ENCODE measurements at places on chromosomes 1 and 21.
A peak's percentile ranks its signal among the peaks of the same experiment; 100 is the strongest.

- DNase-seq: no peak
- no peaks in the 10 kb centered on the region for H3K36me3 ChIP-seq
- no peak overlapping the region for H3K27ac ChIP-seq
- no peaks in the 10 kb centered on the region for H3K27me3 ChIP-seq
- no peak overlapping the region for H3K4me3 ChIP-seq
Observed at GRCh38 chr1:151846686-151847237, 6.8 kb downstream of the THEM5 start.

DNA sequence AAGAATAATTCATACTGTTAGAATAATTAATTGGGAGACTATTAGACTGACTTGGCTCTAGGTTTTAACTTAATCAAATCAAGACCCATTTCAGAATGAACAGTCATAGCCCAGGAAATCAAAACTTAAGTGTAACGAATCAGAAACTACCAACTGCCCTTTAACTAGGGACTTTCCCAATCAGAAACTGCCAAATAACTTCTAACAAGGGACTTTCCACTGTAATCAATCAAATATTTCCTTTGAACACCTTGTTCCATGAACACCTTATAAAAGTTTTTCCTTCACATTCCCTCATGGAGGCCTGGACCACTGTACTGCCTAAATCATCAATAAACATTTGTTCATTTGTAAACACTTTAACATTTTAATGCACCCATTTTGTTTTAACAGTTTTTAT is 1054.7 kb upstream of the TMPRSS15 start:
- H3K4me1 ChIP-seq: no peaks in the 10 kb centered on the region
- no peaks in the 10 kb centered on the region for H3K36me3 ChIP-seq
- no peak for DNase-seq

DNA sequence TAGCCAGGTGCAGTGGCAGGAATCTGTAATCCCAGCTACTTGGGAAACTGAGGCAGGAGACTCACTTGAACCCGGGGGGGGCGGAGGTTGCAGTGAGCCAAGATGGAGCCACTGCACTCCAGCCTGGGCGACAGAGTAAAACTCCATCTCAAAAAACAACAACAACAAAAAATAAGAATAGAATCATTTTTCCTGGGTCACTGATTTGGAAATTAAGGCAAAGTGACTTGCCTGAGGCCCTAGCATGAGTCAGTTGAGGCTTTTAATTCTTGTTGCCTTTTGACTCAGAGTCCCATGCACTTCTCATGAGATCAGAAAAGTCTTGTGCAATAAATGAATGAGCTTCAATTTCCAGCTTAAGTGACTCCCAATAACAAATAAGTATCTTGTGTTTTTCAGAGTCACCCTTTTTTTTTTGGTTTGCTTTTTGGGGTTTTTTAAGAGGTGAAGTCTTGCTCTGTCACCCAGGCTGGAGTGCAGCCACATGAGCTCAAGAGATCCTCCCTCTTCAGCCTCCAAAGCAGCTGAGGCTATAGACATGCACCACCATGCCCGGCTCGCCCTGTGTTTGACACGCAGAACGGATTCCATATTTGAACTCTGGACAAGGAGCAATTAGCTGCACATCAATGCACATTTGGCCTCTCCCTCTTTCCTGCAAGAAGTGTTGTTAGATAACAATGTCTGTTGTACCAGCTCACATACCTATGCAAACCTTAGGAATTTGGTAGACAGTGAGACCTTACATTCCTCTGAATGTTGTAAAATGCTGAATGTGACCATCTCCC is 3.4 kb upstream of the PLEKHM2 start:
- no peak for DNase-seq
- no peak overlapping the region for H3K4me3 ChIP-seq
- no peaks in the 10 kb centered on the region for H3K36me3 ChIP-seq
- peak overlapping the region; percentile 86 for H3K27ac ChIP-seq
- H3K27me3 ChIP-seq: no peaks in the 10 kb centered on the region

- H3K36me3 ChIP-seq: no peaks in the 10 kb centered on the region
- DNase-seq: no peak
- no peaks in the 10 kb centered on the region for H3K4me1 ChIP-seq
- H3K4me3 ChIP-seq: no peak overlapping the region
- H3K27ac ChIP-seq: no peak overlapping the region
- H3K27me3 ChIP-seq: no peaks in the 10 kb centered on the region
Observed at GRCh38 chr1:55305735-55306134, 90.6 kb upstream of the USP24 start.

GRCh38 chr1:150552911-150553289 is 3.7 kb downstream of the ADAMTSL4 start:
- H3K4me3 ChIP-seq: peak overlapping the region; percentile 48

DNA sequence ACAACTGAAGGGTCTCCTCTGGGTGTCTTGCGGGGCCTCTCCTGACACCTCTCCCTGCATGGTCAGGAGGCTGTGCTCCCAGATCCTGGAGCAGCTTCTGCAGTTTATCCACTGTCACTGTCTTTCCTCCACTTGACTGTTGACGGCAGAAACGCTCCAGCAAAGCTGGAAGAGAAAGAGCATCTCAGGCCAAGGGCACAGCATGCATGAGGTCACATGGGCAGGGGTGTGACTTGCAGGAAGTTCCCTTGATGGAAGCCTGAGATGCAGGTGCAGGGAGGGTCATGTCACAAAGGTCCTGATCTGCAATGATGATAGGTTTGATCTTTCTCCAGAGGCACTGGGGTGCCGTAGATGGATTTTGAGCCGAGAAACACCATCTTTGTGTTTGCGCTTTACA is 23.3 kb downstream of the SLC44A3 start:
- no peaks in the 10 kb centered on the region for H3K4me1 ChIP-seq
- no peaks in the 10 kb centered on the region for H3K36me3 ChIP-seq

DNA sequence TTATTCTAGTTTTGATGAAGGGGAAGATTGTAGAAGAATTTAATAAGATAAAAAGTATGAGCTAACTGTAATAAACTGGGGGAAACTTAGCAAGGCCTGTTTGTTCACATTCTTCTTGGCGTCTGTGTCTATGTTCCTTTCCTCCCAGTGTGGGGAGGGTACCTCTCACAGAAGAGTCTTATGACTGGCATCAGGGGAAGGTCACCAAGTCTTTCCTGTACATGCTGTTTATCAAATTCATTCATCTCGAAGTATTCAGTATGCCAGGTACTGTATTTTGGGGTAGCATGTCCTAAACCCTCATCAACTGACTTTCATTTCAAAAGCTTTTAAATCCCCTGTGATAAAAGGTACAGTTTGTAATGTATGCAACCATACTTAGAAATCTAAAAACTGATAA is 78.4 kb downstream of the HS2ST1 start:
- H3K4me1 ChIP-seq: no peaks in the 10 kb centered on the region
- H3K4me3 ChIP-seq: no peak overlapping the region
- H3K27me3 ChIP-seq: no peaks in the 10 kb centered on the region
- no peak for DNase-seq
- no peak overlapping the region for H3K27ac ChIP-seq

GRCh38 chr1:85459290-85459689 is 5.7 kb downstream of the DDAH1 start:
- H3K27ac ChIP-seq: no peak overlapping the region
- no peaks in the 10 kb centered on the region for H3K4me1 ChIP-seq
- no peaks in the 10 kb centered on the region for H3K36me3 ChIP-seq
- no peak overlapping the region for H3K4me3 ChIP-seq
- no peaks in the 10 kb centered on the region for H3K27me3 ChIP-seq

GRCh38 chr1:201022493-201022819 is 1.1 kb downstream of the KIF21B start:
- H3K27me3 ChIP-seq: no peaks in the 10 kb centered on the region
- no peaks in the 10 kb centered on the region for H3K36me3 ChIP-seq
- DNase-seq: no peak
- H3K27ac ChIP-seq: no peak overlapping the region

DNA sequence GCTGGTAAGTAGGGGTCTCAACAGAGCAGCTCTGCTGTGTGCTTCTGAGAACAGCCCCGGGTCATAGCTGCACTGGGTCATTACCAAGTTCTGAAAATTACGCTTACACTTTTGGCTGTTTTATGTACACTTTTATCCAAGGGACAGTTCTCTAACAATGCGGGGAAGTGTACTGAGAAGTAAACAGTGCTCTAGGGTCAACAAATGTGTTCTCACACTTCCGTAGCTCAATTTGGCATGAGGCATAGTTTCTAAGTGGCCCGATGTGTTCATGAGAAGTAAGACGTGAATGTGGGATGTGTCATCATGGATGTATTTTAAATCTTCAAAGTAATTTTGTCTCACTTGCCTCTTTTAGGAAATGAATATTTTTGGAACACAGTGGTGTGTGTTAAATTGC is 10.9 kb upstream of the VAMP3 start:
- peak overlapping the region; percentile 1 for H3K27ac ChIP-seq
- no peaks in the 10 kb centered on the region for H3K27me3 ChIP-seq

GRCh38 chr21:34501716-34502115 is 10.3 kb downstream of the KCNE1 start:
- H3K27ac ChIP-seq: no peak overlapping the region
- H3K36me3 ChIP-seq: no peaks in the 10 kb centered on the region
- DNase-seq: no peak

- H3K4me3 ChIP-seq: no peak overlapping the region
- H3K27me3 ChIP-seq: no peaks in the 10 kb centered on the region
- H3K36me3 ChIP-seq: no peaks in the 10 kb centered on the region
- DNase-seq: no peak
- H3K27ac ChIP-seq: no peak overlapping the region
Observed at GRCh38 chr1:74534241-74534640, 21.8 kb upstream of the LRRC53 start.

- H3K4me1 ChIP-seq: no peaks in the 10 kb centered on the region
- no peak overlapping the region for H3K4me3 ChIP-seq
- no peak overlapping the region for H3K27ac ChIP-seq
- no peaks in the 10 kb centered on the region for H3K36me3 ChIP-seq
Observed at GRCh38 chr1:163935738-163936374, 614.1 kb downstream of the NUF2 start.

- H3K27me3 ChIP-seq: no peaks in the 10 kb centered on the region
- no peak overlapping the region for H3K27ac ChIP-seq
- H3K36me3 ChIP-seq: no peaks in the 10 kb centered on the region
- H3K4me3 ChIP-seq: no peak overlapping the region
- no peaks in the 10 kb centered on the region for H3K4me1 ChIP-seq
Observed at GRCh38 chr1:167676205-167676915, 45.4 kb upstream of the MPZL1 start.

DNA sequence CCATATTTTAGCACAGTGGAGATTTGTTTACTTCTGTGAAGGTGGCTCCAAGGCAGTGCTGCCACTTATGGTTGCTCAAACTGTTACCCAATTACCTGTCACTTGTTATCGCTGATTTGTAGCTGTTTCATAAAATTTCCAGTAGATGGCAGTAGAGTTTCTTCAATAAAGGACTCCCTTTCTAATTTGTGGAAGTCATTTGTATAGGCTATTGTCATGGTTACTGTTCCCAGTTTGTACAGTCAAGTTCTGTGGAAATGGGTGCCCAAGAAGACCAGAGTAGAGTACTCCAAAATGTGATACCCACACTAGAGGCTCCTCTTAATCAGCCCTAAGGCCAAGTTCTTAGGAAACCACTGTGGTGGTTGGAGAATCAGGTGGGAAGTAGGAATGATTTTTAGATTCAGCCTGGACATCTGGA is 186.1 kb downstream of the CLEC20A start:
- H3K27ac ChIP-seq: no peak overlapping the region
- H3K4me1 ChIP-seq: no peaks in the 10 kb centered on the region
- H3K4me3 ChIP-seq: no peak overlapping the region
- no peaks in the 10 kb centered on the region for H3K27me3 ChIP-seq
- no peaks in the 10 kb centered on the region for H3K36me3 ChIP-seq

DNA sequence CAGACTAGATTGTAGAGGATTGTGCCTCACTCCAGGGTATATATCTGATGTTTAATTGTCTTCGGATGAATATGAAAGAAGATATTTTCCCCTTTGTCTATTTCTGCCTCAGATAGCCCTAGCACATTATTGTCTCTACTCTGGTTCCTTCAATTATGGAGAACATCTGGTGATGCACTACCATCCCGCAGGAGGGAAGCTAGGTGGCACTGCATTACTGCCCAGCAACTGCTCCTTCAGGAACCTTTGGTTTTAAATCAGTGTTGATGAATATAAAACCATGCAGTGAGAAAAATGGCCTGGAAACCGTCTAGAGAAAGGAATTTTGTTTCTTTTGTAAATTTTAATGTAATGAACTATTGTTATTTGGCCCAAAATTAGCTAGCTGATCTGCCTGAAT is 68.5 kb downstream of the GPR88 start:
- H3K4me3 ChIP-seq: no peak overlapping the region
- no peaks in the 10 kb centered on the region for H3K4me1 ChIP-seq
- DNase-seq: no peak
- H3K27ac ChIP-seq: no peak overlapping the region

DNA sequence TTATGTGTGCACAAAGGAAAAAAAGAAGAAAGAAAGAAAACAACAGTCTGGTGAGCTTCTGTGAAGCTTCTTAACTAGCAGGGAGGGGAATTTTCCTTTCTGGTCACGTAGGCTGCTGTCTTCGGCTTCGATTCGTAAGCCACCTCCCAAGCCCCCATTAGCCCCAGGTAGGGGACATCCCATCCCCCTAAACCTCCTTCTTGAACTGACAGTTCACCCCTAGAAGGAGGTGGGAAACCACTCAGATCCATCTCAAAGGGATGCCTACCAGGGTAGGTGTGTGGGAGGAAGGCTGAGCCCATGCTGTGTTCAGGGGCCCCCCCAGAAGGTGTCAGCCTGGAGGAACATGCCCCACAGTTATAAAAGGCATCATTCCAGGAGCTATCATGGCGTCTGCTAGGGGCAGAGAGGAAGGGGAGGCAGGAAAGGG is 25.8 kb downstream of the CD247 start:
- no peaks in the 10 kb centered on the region for H3K4me1 ChIP-seq
- no peak overlapping the region for H3K4me3 ChIP-seq
- no peaks in the 10 kb centered on the region for H3K27me3 ChIP-seq
- H3K27ac ChIP-seq: no peak overlapping the region
- no peak for DNase-seq

- H3K4me1 ChIP-seq: no peaks in the 10 kb centered on the region
- no peak within 1 kb of the TSS for H3K27ac ChIP-seq
Observed at GRCh38 chr1:235649368-235650163, at the start of gene GNG4. TSS of gene GNG4 (minus strand) at chr1:235649784. CDS start at chr1:235583838, 65,946 bp downstream.

GRCh38 chr1:30371888-30372791 is 351.2 kb downstream of the MATN1 start:
- no peak overlapping the region for H3K27ac ChIP-seq
- H3K4me1 ChIP-seq: no peaks in the 10 kb centered on the region
- no peaks in the 10 kb centered on the region for H3K27me3 ChIP-seq

DNA sequence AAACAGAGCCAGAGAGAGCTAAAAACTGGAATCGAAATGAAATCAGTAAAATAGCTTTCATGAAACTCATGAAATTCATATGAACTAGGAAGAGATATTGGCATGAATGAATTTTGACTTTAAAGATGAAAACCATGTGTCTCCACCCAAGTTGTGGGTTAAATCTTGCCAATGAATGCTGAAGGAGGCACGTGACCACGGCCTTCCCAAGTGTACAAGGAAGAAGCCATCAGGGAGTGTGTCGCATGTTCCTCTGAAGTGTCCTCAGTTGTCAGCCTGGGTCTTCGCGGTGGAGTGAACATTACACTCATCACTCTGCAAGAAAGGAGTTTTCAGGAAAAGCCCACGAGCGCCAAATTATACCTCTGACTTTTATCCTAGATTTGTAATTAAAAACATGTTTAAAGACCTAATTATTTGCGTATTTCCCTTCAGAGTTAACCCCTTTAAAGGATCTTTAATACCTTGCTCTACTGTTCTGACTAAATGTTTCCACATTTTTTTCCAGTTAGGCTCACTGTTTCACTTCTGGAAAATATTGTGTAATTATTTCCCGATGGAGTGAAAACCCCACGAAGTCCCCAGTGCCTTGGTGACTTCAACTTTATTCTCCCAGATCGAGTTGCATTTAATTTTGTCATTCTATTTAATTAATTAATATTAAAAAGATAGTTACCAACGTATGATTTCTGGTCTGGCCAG is 118.3 kb downstream of the DHRS3 start:
- DNase-seq: no peak
- H3K4me3 ChIP-seq: no peak overlapping the region
- H3K27ac ChIP-seq: peak overlapping the region; percentile 71

All from breast epithelium (tissue), 4 donors.